ENCODE measurements at places on chromosomes 16 and 17.

DNA sequence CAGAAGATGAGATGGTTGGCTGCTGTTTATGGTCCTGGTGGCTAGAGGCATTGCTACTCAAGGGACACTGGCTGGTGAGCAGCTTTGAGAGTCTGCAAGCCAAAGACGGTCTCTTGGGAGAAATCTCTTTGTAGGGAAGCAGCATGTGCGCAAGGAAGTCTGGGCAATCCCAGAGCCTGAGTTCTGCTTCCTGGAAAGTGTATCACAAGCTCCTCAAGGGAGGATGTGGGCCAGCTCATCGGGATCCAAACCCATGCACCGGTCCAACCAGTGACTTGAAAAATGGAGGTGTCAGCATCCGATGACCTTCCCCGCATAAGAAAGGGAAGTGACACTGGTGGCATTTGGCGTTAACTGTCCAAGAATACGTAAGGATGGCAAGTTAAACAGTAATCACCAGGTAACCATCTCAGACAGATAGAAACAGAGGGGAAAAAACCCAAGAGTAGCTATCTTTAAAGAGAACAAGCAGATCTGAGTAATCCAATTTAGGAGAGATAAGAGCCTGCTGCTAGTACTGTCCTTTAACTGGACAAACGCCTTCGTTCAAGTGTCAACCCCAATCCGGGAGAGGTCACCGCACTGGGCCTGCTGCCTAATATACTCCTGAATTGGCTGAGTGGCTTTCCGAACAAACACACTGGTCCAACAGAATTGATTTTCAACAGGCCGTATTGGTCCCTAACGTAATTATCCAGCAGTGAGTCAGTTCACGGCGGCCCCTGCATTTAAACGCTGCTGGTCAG lies 303.0 kb upstream of the ZFHX3 start:
- DNase-seq = no peak

- no peak for DNase-seq
These were observed 3.1 kb downstream of the PRSS21 start for GRCh38 chr16:2819939-2820835.

DNA sequence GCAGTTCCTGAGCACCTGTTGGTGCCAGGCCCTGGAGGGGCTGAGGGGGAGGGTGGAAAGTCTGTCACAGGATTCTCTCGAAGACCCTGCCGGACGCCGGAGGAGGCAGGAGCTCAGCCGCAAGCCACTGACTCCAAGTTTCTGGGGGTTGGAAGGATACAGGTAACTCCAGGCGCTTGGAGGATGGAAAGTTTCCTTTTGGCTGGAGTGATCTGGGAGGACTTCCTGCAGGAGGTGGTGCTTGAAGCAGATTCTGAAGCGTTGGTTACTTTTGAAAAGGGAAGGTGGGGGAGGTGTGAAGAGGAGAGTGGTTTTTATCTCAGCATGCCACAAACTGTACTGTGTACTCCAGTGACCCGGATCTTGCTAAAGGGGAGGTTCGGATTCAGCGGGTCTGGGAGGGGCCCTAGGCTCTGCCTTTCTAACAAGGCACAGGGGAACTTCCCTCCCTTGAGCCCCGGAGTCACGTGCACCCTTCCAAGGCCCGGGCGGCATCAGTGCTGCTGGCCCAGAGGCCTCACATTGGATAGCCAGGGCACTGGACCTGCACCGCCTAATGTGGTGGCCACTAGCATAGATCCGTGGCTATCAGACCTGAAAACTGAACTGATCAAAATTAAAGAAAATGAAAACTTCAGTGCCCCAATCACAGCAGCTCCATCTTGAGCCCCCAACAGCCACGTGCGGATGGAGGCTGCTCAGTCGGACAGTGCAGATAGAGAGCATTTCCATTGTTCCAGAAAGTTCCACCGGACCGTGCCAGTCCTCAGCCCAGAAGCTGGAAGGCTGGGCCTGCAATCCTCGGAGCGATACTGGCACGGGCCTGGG lies 42.2 kb upstream of the GSE1 start:
- no peak for DNase-seq

DNA sequence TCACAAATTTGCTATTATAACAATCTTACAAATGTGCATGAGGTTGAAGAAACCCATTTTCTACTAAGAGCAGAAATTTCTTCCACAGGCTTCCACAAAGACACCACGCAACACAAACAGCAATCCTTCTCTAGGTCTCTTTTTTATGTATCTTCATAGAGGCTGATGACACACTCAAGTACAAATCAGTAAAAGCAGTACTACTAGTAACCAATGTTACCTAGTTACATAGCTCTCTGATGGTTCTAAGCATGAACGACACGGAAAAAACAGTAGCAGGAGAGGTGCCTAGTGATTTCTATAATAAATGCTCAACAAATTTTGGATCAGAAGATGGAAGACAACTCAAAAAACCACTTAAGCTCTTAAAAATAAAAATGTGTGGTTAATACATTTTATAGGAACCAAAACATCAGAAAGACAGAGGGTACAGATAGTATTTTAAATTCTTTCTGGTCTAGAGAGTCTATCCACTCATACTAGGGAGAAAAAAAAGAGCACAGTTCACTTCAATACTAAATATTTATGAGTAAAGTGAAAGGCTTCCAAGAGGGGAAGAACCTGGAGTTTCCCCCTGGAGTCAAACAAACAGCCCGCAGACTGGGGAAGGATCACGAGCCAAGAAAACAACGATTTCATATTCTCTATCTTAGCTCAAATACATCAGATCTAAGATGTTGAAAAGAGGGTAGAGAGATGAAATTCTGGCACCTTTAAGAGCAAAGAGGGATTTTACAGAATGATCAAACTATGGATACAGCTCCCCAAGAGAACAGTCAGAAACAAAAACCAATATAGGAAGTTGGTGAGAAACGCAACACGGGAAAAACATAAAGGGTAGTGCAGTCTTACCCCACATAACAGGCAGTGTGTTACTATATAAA lies 40.2 kb downstream of the SMG6 start:
- no peak for DNase-seq

- no peak for DNase-seq
These were observed 3.3 kb downstream of the PMP22 start for GRCh38 chr17:15261802-15262290.

DNA sequence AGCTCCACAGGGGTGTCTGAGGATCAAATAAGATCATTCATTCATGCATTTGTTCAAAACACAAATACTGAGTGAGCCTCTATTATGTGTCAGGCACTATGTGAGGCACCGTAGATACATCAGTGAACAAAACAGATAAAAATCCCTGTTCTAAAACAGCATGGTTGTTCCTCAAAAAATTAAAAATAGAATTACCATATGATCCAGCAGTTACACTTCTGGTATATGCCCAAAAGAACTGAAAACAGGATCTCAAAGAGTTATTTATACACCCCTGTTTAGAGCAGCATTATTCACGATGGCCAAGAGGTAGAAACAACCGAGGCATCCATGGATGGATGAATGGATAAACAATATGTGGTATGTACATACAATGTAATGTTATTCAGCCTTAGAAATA lies 15.4 kb downstream of the PIPOX start:
- DNase-seq = no peak

DNA sequence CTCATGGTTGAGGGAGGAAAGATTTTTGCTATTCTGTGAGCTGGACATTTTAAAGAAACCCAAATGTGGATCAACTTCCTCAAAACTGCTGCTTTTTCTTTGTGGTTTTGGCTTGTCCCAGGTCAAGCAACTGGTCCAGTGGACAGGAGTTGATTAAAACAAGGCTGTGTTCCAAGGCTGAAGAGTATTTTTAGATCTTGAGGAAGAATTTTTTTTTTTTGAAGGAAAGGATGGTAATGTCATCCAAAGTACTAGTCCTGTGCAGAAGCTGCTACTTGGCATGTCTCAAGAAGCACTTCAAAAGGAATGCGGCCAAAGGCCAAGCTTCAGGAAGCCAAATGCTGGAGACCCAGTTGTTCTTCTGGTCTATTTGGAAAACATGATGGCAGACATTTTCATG lies 8.0 kb upstream of the MYH2 start:
- no peak for DNase-seq

DNA sequence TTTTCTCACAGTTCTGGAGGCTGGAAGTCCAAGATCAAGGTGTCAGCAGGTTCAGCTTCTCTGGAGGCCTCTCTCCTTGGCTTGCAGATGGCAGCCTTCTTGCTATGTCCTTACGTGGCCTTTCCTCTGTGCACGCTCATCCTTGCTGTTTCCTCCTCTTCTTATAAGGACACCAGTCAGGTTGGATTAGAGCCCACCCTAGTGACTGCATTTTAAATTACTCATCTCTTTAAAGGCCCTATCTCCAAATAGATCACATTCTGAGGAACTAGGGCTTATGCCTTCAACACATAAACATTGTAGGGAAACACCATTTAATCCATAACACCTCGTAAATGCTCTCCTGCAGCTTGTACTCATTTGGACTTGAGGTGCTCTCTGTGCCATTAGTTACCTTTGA lies 36.3 kb downstream of the DHRS7C start:
- DNase-seq = no peak

DNA sequence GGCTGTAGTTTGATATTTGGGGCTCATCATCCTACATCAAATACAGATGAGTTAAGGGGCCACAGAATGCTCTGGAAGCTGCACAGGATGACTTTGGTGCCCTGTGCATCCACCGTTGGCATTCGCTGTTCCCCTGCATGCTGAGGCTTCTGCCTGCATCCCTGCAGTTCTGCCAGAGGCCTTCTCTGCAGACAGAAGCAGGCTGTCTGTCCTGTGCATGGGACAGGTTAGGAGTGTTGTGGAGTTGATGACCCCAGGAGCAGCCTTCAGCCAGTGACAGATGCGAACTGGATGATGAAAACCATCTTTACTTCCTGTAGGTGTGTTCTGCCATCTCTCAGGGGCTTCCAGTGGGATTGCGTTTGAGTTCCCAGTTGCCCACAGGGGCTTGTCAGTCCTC lies 13.6 kb upstream of the TNS4 start:
- DNase-seq = no peak

- DNase-seq = no peak
These were observed 45.7 kb downstream of the OMG start for GRCh38 chr17:31251105-31251969.

GRCh38 chr16:53736297-53736696 lies 32.3 kb downstream of the FTO start:
- no peak for DNase-seq

DNA sequence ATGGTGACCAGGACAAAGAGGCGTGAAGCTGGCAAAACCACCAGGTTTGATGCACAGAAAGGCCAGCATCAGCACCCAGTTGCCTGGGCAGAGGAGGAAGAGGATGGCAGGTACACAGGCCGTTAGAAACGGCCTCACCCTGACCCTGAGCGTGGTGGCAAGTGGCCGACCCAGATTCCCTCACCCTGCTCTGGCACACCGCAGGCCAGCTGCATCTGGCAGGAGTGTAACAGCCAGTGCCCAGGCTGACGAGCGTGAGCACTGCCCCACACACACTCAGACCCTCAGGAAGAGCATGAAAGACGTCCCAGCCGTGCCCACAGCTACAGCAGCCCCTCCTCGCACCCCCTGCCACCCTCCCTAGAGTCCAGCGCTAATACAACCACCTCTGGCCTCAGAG lies 82.0 kb downstream of the ANKRD11 start:
- DNase-seq = no peak

- no peak for DNase-seq
These were observed 14.5 kb downstream of the ACACA start for GRCh38 chr17:37392024-37392590.

DNA sequence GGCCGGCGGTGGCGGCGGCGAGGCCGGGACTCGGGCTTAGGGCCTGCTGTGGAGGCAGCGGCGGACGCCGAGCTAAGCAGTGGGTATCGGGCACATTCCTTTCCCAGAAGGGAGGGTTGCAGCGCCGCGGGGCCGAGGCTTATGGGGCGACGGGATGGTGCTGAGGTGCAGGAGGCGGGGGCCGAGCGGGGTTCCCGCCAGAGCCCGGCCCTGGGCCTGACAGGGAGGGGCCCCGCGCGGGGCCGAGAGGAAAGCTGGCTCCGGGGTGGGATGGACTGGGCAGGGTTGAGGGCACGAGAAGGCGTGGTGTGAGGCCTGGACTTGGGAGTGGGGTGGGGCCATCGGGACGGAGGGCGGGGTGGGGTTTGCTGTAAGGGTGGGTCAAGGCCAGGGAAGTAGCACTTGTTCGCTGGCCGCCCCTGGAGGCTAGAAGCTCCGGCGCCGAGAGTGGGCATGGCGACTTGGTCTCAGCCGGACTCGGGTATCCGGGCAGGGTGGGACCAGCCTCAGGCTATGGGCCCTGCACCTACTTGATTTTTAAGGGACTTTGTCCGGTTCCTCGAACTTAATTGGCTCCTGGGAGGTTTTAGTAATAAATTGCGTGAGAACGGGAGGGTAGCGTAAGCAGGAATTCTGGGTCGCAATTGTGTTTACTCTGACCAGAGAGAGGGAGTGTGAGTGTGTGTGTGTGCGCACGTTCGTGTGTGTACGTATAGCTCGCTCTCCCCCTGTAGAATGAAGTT lies 396 bp downstream of the NFE2L1 start:
- DNase-seq = no peak

DNA sequence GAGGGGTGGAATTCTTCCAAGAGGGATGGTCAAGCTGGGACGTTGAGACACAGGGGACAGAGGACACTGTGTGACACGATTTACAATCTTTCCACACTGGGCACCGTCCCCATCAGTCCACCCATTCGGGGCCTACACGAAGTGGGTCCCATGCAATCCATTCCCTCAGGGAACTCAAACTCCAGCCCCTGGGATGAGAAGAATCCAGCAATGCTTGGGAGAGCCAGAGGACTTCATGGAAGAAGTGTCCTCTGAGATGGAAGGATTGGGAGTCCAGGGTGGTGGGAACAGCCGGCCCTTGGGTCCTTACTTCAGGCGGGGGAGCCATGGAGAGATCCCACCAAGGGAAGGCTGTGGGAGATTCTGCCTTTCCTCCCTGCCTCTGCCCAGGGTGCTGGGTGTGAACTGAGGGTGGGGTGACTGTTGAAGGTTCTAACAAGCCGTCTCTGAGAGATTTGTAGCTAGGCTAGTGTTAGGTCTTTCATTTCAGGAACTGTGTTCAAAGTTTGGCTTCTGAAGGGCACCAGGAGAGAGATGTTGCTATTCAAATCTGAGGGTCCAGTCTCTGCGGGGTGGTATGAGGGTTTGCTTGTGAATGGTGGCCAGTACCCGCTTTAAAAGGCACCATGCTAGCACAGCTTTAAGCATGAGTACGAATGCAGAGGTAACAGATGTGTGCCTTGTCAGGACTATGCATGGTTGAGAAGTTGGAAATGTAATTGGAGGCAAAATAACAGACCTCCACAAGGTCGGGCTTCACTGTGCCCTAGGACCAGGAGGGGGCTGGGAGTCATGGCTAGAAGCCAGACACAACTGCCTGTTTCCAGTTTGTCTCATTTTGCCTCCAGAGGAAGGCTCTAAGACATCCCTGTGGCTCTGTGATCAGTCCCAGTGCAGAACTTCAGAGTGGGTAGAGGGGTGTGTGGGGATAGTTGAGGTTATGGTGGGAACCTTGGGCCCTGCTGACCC lies 1.9 kb downstream of the ATP1B2 start:
- no peak for DNase-seq

DNA sequence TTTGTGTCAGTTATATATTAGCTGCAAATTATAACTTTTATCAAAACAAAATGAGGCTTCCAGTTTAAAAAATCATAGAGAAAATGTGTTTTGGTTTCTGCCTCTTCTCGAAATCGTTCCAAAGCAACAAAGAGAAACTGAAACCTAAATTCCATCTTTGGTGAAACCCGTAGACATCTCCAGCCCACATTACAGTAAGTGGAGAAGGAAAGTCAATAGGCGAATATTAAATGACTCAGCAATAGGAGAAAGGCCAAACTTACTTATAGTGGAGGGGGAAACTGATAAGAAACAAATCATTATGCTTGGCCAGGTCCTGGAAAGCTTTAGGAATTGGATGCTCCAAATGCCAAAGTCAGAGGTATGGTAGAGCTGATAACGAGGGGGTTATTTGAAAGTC lies 103.0 kb upstream of the SHISA6 start:
- DNase-seq = no peak

- DNase-seq = no peak
These were observed 47.8 kb downstream of the MARCHF10 start for GRCh38 chr17:62760059-62760944.
